ENCODE measurements at places on chromosomes 1 and 21.

DNA sequence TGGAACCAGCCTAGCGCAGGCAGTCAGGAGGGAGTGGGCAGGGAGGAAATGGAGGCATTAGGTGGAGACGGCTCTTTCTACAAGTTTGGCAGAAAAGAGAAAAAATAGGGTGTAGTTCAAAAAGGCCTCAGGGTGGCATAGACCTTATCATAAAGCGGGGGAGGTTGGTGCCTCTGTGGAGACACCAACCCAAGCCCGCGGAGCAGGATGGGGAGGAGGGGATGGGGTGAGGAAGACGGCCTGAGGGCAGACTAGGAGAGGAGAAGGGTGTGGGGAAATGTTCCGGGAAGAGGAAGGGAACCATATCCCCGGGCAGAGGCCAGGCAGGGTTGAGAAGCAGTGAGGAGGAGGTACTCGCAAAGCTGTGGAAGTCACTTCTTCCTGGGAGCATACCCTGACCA is 17.4 kb upstream of the SHE start:
- no peak for DNase-seq

- DNase-seq = no peak
These were observed 2.2 kb upstream of the UBE2J2 start for GRCh38 chr1:1275836-1276235.

DNA sequence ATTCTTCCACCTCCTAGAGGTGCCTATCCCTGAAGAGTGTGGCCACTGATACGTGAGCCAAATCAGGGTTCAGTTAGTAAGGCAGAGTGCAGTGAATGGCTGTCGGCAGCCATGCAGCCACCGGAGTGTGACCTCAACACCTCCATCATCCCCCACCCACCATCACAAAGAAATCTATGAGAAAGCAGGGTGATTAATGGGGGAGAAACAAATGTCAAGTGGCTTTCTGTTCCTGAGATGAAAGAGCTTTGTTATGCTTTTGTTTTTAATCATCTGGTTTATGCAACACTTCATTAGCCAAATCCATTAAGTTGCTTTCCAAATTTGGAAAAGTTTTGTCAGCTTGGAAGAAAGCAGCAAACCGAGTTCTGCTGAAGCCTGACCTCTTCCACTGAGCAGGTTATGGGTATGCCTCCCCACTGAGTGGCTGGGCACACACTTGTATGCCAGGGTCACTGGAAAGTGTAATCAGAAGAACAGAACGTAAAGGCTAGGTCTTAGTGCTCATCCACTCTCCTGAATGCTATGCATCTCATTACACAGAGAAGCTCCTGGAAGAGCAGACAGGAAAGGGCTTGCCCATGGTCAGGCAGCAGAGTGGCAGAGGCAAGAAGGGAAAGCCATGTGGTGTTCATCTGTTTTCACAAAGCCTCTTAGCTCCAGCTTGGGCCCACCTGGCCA is 57.1 kb upstream of the ATP1B1 start:
- DNase-seq = no peak

GRCh38 chr1:215128504-215128903 is 46.0 kb downstream of the KCNK2 start:
- DNase-seq = no peak

- DNase-seq = no peak
These were observed 3.2 kb downstream of the RHBG start for GRCh38 chr1:156372265-156372586.

DNA sequence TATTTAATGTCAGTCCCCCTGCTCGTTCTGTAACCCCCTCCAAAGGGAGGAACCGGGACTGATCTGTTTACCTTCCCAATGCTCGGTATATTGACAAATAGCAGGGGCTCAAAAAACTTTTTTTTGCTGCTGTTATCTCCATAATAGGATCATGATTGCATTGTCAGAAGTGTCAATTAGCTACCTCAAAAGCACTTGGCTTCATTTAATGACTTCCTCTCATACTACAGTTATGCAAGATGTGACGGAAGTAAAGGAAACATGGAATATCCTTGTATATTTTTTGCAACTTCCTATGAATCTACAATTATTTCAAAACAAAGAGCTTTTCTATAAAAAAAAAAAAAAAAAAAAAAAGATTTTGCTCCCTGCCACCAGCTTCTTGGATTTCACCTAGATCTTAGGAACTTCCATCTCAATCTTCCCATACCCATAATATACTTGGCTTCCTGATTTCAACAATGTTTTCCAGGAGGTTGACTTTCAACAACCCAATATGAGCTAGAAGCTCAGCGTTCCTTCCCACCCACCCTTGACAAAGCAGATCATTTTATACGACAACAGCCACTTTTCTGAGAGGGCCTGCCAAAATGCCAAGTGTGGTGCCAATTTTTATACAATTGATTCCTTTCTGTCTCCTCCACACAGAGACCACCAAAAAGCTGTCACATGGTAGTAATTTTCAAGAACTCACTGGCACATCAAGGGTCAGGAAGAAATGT is 71.7 kb downstream of the SETD4 start:
- DNase-seq = no peak

DNA sequence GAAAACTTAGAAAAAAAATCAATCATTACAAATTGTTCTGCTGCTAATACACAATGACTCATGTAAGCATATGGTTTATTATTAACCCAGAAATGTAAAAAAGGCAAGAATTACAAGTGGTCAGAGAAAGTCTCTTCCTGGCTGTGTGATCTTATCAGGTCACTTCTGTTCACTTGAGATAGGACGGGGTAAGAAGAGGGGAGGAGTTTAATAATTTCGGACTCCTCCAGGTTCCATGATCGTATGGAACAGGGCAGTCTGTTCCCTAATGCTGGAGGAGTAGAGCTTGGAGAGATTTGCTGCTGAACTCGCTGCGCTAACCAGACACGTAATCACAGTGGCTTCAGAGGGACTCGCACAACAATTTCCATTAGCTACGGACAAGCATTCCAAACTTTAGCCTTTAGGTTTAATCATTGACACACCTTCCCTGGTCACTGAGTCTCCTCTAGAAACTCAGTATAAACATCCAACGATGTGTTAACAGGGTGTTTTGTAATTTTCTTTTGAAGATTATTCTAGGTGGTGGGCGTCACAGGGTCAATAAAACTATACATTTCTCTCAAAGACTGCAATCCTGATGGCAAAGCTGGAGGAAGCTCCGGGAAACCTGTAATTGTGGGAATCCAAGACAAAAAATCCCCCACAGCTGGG is 1.3 kb downstream of the CRYZ start:
- DNase-seq = no peak

- no peak for DNase-seq
These were observed 74.6 kb downstream of the CAMK2N1 start for GRCh38 chr1:20411196-20411980.

DNA sequence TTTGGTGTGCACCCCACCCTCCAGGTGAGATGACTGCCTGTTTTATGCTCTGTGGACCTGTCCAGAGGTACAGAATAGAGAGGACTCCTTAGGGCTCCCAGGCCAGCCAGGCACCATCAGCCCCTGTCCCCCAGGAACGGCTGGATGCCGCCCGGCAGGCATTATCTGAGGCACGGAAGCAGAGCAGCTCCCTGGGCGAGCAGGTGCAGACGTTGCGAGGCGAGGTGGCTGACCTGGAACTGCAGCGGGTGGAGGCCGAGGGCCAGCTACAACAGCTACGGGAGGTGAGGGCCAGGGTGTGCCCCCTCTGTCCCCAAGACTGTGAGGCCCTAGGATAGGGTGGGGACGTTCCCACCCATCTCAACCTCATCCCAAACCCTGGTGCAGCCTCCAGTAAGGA is 10.8 kb downstream of the MFAP2 start:
- DNase-seq = no peak

DNA sequence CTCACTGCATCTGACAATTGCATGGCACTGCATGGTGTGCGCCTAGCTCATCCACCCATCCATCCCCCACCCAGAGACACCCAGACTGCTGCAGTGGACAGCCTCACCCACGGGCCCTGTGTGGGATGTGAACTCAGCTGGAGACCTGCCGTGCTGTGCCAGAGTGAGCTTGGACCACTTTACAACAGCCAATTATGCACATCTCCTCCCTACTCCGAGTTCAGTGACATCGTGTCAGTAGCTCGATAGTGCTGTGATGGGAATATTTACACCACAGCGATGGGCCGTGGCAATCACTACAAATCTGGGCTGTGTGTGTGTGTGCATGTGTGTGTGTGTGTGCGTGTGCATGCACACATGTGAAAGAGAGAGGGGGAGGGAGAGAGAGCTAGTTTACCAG is 42.5 kb downstream of the TMEM51 start:
- DNase-seq = no peak

GRCh38 chr1:161982507-161982895 is 41.2 kb downstream of the OLFML2B start:
- DNase-seq = no peak

- no peak for DNase-seq
These were observed 3.5 kb downstream of the HRNR start for GRCh38 chr1:152220166-152221163.

GRCh38 chr1:32525053-32525452 is 14.2 kb upstream of the ZBTB8A start:
- DNase-seq = no peak

- DNase-seq = no peak
These were observed 4.6 kb upstream of the KRTAP10-1 start for GRCh38 chr21:44544566-44544965.

- DNase-seq = no peak
These were observed 357.0 kb downstream of the TTLL7 start for GRCh38 chr1:83641796-83642443.

DNA sequence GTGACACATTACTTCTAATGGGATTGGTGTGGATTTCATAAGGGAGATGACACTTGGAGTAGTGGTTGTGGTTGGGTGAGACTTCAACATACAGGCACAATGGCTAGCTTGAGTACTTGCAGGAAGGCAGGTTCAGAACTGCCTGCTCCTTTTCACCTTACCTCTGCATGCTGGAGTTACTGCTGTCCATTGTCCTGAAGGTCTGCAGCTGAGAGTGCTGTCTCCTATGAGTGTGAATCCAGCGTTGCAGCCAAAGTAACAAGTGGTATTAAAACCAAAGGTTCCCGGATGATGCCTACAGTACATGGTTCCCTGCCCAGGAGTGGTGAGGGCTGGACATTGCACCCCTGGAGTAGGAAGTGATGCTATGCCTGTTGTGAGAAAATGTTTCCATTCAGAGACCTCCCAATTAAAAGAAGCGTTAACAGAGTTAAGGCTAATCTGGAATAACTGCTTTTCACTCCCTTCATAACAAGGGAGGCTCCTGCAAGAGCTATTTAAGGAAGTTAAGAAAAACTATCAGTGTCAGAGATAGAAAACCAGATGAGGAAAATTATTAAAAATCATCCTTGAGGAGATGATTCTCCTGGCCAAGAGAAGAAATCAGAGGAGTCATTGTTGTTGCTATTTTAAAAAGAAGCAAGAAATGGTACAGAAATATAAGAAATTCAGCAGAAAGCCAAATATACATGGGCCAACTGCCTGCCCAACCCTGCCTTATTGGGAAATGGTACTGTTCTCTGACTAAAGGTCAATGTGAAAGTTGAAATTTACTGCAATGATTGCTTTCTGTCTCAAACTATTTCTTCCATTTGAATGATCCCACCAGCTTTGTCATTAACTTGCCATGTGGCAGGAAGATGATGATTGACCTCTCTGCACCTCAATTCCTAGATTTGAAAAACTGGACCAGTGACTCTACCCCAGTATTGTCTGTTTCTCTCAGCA is 9.8 kb upstream of the F5 start:
- DNase-seq = no peak

DNA sequence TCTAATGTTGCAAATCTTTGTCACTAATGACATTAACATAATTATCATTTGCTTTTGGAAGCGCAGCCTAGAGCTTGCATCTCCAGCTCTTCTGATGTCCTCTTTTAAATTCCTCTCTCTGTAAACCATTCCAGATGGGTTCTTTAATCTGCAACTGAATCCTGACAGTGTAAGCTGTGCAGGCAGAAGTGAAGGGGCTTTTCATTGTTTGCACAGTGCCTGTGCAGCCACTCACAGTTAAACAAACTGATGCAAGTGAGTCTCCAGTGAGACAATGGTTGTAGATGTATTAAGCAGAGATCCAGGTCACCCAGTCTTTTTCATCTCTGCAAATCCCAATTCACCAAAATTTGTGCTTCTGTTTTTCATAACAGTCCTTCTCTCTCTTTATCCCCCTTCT is 22.5 kb upstream of the FCRL5 start:
- DNase-seq = no peak

DNA sequence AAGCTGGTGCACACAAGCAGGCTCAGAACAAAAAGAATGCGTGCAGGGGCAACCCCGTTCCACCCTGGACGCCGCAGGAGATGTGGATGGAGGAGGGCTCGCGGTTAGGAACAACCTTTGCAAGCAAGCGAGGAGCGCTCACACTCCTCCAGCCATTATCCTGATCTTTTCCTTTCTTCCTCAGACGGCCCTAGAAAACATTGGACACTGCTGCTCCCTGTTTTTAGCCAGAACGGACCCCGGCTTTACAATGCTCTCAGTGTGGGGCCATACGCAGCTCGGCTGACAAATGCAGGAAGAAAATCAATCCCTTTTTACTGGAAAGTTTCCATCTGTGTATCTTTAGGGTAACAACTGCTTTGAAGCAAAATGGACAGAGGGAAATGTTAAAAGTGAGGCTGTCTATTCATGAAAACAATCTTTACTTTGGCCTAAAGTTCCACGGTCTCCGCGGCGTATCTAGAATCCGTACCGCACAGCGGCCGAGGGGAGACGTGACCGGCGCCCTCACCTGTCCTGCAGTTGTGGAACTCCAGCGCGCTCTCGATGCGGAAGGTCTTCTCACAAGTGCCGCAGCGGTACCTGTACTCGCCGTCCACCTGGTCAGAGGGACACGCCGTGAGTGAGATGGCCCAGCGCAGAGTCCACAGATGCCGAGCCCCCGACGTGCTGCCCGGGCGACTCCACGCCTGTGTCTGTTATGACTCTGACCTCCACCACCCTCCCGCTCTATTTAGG is 44.0 kb downstream of the PRDM15 start:
- DNase-seq = no peak

GRCh38 chr21:20302084-20302483 is 696.1 kb upstream of the NCAM2 start:
- no peak for DNase-seq

DNA sequence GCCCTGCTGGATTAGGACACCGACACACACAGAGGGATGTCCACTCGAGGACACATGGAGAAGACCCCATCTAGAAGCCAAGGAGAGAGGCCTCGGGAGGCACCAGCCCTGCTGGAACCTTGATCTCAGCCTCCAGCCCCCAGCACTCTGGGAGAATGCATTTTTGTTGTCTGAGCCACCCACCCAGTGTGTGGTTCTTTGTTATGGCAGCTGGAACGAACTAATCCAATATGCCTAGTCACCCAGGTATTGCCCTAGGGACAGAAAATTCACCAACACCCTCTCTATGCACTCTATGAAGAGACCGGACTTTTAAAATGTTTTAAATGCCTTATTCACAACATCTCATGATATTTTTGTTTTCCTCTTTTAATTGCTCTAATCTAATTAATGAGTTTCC is 117.4 kb downstream of the CRYAA start:
- DNase-seq = no peak

DNA sequence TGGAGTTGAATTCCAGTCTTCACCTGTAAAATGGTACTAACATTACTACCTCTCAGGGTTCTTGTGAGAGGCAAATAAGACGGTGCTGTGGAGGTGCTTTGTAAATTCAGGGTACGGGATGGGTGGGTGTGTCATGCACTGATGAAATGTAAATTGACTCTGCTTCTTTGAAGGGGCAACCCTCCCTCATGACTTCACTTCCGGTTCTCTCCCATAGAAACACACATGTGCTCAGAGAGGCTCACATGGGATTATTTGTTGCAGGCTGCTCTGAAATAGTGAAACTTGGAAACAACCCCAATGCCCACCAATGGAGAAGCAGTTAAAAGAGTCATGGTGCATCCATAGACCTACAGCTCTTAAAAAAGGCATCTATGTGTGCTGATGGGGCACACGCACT is 44.9 kb upstream of the SCMH1 start:
- no peak for DNase-seq

GRCh38 chr1:186875896-186876835 is 47.4 kb downstream of the PLA2G4A start:
- DNase-seq = no peak

Data from stimulated activated CD8-positive, alpha-beta memory T cell treated with anti-CD3 and anti-CD28 coated beads, Interleukin-4, amount 100 ng/mL, for 1 hour (primary cell).